ENCODE measurements at places on chromosomes 3 and 15. TPM values are rescaled to one million over a fixed set of nuclear protein-coding genes. Genes with fewer than 3 reads are reported as not detected.

Gene SLC38A3
- not detected for total RNA-seq

Gene LYZL4
- not detected for total RNA-seq

Gene LIPC
- total RNA-seq: 0.68 TPM

Gene GCSAM
- 19.9 TPM for total RNA-seq

Gene MKRN2OS
- total RNA-seq: not detected

Gene LRRC2
- total RNA-seq: 0.43 TPM

Gene PSMD2
- total RNA-seq: 177 TPM

Gene GRK7
- total RNA-seq: not detected

Gene ZNF385D
- total RNA-seq: not detected

Gene MYLK
- total RNA-seq: 0.68 TPM

- no peak for DNase-seq
Measured at GRCh38 chr15:42349186-42349585, 10.1 kb upstream of the CAPN3 start.

DNA sequence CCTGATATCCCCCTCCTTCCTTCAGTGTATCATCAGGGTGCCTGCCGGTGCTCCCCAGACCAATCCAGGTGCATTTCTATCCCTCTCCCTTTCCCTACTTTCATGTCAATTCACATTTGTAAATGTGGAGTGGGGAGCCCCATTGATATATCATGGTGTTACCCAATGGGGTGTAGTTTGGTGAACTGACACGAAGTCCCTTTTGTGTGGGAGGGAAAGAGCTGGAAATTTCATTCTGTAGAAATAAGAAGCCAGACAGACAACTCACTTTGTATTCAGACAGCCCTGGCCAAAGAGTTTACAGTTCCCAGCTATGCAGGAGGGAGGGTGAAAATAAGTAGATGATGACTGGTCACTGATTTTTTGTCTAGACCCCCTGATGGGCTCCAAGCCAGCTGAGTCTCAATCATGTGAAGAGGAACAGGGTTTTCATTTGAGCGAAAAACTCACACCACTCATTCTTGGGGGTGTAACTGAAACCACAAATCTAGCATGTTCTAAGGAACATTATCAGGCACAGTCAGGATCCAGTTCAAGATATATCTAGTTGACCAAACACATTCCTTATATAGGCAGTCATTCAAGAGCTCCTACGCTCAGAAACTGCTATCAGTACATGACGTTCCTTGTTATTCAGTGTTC lies 58.9 kb downstream of the LMCD1 start:
- DNase-seq: no peak

- no peak for DNase-seq
Measured at GRCh38 chr15:85688711-85689110, 106.0 kb downstream of the KLHL25 start.

- no peak for DNase-seq
Measured at GRCh38 chr3:194638991-194639605, 5.9 kb upstream of the TMEM44 start.

- peak; percentile 6 for DNase-seq
Measured at GRCh38 chr15:67190813-67191212, 63.6 kb downstream of the AAGAB start.

DNA sequence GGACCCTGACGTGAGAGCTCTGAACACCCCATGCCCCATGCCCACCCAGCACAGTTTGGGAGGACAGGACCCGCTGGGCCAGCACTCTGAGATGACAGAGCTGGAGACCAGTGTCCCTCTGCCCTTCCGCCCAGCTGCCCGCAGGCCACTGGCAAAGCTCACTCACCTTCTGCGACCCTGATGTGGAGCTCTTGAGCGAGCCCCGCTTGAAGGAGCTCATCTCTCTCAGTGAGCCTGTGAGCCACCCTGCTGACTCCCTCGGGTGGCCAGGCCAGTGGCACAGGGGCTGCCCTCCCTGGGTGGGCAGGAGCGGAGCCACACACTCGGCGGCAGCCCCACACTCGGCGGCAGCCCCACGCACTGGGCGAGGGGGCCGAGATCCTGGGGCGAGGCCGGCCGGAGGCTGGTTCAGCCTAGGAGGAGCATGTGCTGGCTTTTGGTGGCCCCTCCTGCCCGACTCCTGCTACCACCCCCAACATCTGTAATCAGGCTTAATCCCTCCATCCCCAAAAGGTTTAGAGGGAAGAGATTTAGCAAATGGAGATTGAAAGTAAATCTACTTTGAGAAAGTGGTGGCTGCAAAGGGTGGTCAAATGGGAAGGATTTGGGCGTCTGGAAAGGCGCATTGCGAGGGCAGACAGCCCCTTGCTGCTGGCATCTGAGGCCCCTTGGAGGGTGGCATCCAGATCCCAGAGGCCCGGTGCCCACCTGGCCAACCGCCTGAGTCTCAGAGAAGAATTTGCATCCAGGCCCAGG lies 59.4 kb upstream of the TRPM1 start:
- DNase-seq: no peak

GRCh38 chr3:183878071-183878470 lies 6.6 kb downstream of the PARL start:
- DNase-seq: no peak

DNA sequence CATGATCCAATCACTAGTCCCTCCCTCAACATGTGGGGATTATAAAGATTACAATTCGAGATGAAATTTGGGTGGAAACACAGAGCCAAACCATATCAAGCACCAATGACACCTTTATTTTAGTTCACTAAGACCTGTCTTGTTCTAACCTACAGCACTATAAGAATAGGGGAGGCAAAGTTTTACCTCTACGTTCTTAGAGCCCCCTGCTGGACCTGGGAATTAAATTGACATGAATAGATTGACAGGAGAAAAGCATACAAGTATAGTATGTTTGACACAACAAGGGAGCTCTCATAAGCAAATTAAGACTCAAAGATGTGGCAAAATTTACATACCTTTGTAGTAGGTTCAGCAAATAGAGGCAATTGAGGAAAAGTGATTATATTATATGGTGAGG lies 974.4 kb upstream of the ALCAM start:
- DNase-seq: no peak

- DNase-seq: no peak
Measured at GRCh38 chr15:83848315-83849050, 194.6 kb downstream of the ADAMTSL3 start.

GRCh38 chr15:31267161-31268107 lies 59.2 kb upstream of the KLF13 start:
- peak; percentile 15 for DNase-seq

DNA sequence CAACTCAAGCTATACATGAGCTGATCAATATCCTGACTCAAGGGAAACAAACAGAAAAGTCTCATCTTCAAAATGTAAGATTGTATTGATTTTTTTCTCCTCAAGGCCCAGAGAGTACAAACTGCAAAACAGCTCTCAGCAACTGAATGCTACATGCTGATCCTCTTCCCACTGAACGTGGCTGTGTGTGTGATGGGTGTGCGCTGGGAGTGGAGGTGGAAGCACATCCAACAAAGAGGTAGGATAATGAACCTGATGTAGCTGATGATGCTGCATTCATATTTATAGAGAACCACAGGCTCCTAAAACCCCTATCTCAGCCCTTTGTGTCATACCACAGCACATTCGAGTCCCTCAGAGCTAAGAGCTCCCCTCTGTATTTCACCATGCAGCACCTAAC lies 56.8 kb downstream of the GABRB3 start:
- DNase-seq: no peak

DNA sequence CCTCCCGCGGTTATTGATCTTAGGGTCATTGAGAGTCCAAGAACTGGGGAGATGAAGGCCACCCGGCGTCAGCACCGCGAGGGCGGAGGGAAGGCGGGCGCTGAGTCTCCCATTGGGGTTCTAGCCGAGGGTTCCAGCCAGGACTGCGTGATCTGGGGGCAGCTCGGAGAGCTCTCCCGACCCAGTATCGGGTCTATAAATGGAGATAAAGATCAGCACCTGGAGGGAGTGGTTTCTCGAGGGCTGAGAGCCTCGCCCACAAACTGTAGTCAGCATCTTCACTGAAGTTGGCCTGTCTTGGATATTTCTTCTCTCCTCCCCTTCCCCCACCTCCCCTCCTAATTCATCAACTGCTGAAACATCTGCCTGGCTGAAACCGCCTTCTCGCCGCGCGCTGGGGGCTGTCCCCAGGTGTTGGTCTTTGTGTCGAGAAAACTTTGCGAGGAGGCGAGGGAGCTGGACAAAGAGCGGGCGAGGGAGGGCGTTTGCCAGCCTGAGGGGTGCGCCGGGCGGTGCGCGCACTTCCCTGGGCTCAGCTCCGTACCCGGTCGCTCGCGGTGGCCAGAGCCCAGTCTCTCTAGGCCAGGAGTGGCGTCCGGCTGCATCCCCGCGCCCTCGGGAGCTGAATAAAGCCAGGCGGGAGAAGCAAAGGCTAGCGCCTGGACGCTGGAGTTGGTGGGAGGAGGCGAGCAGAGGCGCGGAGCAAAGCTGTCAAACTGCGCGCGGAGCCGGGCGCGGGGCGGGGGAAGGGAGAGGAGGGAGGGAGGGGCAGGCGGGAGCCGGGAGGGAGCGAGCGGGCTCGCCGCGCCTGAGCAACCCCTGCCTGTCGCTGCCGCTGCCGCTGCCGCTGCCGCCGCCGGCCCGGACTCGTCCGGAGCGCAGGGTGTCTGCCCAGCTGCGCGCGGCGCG lies at the start of gene ST8SIA2:
TSS of gene ST8SIA2 (plus strand) at position 811 of the 909 bp plus-strand sequence. CDS start 184 bp downstream, outside the sequence.
- no peak for DNase-seq

DNA sequence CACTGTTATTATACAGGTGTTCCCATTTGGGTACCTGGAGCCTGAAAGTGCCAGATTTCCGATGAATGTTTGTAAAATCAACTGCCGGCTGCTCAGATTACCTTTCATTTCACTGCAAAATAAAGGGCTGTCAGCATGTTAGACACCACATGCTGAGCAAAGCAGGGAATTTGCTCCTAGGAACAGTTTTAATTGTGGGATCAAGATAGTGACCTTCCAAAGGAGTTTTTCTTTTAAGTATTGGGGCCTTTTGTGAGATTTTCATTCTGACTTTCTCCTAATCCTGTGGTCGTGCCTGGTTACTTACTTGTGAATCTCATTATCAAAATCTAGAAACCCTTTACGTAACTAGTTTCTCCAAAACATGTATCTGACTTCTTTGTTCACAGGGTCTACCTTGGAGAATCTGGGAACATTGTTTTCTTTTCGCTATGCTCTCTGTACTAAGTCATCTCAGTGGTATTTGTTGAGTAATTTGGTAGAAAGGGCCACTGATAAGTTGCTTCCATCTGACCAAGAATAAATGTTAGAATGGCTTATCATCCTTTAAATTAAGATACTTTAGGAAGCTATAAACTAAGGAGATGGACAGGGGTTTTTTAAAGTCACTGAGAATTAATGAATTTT lies 40.8 kb upstream of the LRTM1 start:
- no peak for DNase-seq

GRCh38 chr15:42929306-42929848 lies 8.8 kb upstream of the TTBK2 start:
- no peak for DNase-seq

DNA sequence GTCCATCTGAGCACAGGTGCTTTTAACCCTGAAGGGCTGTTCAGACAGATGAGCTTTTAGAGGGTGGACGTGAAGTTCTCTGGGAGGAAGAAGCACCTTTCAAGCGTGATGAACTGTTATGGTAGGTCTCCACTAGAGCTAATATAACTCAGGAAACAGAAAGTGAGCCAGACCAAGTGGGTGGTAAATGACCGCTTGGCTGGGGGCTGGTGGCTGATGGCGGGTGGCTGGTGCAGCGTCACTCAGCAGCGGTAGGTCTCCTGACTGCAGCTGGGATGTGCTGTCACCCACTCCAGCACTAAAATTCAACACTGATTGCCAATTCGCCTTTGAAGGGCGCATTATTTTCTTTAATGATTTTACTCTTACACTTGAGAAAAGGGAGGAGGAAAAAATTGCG lies 31.2 kb upstream of the LACTB start:
- DNase-seq: no peak

DNA sequence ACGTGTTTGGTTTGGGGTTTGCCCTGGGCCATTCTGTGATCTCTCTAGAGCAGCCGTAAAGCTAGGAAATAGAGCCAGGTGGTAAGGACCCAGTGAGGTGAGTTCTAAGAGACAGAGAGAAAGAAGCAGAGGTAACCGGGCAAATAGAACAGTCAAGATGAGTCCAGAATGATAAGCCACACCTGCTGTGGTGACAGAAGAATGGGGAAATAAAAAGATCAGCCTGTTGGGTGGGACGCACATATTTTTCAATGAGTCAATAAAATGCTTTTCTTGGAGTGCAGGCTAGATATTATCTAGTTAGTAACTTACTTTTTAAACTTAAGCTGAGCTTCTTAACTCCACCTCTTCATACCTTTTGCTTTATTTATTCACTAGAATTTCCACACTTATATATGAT lies 135.0 kb downstream of the NFKBIZ start:
- DNase-seq: no peak

DNA sequence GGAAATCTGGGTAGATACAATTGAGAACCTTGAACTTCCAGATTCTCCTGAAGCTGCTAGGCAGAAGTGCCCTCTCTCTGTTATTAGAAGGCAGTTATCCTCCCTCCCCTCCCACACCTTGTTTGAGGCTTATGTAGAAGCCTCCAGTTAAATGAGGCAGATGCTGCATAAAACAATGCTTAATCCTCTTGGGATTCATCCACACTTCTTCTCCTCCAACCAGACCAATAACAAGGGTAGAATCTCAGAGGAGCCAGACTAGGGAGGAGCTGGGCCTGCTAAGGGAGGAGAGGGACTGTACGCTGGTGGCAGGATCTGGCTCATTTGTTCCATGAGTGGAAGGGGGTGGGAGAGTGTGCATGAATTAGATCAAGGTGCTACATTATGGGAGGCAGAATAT lies 88.3 kb upstream of the PRR23C start:
- no peak for DNase-seq

DNA sequence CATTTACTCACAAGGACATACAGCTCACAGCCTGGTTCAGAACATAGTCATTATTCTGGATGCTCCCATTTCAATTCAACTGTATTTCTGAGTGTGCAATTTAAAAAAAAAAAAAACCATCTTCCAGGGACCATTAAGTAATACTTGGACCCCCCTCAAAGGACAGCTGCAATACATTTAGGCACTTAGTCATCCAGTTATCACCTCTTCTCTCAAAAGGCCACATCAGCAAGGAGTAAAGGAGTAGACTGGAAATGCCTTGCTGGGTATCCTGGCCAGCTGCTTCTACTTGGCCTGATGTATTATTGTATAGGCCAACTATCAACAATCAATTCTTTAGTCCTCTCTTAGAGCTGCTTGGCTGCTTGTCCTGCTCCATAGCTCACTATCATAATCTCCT lies 211.4 kb upstream of the SETMAR start:
- no peak for DNase-seq

Data from activated CD4-positive, alpha-beta memory T cell treated with anti-CD3 and anti-CD28 coated beads, Interleukin-2, amount 10 ng/mL, durations not matched to agents 7 days and 5 days (primary cell).